Right forelimb (tissue), 1 donor: ENCODE measurements at places on chromosomes 11 and 22.

- DNase-seq, result peak; percentile 38
Observed at GRCh38 chr11:2213384-2213842, 41.8 kb upstream of the TH start.

GRCh38 chr11:31030138-31030792 is 339.3 kb downstream of the DCDC1 start:
- DNase-seq, result no peak

DNA sequence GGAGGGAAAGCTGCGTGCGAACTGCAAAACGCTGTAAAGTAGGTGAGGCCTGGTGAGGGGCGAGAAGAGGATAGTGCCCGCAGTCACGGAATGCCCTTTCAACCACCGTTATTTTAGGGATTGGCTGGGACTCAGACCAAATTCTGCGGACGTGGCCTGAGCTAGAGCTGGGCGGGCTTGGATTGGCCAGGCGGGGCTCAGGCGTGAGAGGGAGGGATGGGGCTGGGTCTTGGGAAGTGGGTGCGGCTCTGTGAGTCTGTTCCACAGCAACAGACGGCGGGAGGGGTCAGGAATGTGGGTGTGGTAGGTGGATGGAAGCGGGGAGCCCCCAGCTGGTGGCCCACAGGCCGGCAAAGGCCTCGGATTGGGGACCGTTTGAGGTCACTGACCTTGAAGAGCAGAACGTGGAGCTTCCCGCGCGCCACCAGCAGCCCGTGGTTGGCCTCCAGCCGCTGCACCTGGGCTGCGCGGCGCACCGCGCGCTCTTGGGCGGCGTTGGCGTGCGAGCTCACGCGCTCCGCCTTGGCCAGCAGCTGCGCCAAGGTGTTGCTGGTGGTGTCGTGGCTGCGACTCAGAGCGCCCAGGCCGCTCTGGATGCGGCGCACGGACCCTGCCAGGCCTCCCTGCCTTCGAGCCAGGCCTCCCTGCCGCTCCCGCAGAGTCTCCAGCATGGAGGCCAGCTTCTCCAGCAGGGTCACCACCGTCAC is 444 bp downstream of the CAVIN3 start:
- peak; percentile 88 for DNase-seq

GRCh38 chr11:110038201-110038600 is 55.0 kb upstream of the ZC3H12C start:
- no peak for DNase-seq

- DNase-seq, result no peak
Observed at GRCh38 chr11:12180257-12181205, 70.1 kb downstream of the MICAL2 start.

DNA sequence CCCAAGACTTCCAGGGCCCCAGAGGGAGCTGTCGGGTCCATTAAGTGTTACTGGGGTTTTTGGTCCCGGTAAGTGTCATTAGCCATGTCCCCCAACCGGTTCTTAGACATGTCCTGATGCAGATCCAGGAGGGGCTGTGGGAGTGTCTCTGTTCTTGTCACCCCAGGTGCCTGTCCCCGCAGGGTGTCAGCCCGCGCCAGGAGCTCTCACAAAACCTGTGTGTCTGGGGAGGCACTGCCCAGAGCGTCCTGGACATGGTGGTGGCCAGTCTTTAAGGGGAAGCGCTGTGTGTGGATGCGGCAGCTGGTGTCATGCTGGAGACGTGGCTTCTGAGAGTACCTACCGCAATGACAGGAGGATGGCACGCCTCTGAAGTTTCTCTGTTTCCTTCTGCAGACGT is 12.5 kb upstream of the PARVG start:
- DNase-seq, result no peak

DNA sequence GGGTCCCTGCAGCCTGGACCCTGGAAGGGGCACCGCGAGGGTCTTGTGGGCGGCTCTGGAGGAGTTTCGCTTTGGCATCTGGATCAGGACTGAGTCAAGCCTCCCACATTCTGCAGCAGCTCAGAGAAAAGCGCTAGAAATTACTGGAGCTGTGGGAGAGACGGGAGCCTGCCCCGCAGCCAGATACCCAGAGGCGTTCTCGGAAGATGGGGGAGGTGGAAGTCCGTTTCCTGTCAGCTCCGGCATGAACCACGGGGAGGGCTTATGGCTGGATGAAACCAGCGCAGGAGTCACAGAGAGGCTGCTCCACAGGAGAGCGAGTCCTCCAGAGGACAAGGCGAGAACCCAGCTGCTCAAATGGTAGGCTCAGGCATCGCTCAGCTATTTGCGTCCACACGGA is 379.3 kb downstream of the OPCML start:
- no peak for DNase-seq

- no peak for DNase-seq
Observed at GRCh38 chr11:126862664-126863243, 137.8 kb downstream of the KIRREL3 start.
